Hematopoietic multipotent progenitor cell treated with erythropoietin and hydrocortisone succinate and interleukin-3 and kit ligand, for 6 days (in vitro differentiated cells): ENCODE measurements at places on chromosomes 12 and 14.
A peak's percentile ranks its signal among the peaks of the same experiment; 100 is the strongest.

DNA sequence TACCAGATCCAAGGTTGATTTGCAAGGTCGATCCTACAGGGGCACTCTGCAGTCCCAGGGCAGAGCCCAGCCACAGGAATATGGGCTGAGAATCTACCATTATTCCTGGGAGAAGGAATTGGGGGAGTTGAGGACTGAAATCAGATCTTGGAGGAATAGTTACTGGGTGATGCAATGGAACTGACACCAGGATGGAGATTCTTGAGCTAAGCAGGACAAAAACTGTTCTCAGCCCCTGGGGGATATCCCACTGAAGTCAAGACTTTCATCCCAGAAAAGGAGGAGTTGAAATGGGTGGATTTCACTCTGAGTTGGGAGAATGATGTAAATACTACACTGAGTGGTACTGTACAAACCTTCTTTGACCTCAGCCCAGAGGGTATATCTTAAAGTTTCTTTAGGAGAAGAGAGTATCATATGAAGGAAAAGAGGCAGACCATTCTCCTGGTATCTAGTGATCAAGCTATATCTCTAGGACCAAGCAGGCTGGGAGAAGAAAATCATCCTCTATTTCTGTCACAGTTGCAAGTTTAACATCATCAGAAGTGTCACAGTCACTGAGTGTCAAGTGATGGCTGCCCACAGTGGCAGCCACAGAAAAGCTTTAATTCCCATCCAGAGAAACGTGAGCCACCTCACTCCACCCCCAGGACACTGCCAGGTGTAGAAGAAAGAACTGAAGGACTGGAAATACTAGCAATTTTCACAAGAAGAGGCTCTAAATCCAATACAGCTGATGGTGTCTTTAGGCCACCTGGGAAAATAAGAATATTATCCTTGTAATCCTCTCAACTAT, 181.9 kb downstream of the NUAK1 start:
- no peak for DNase-seq

GRCh38 chr12:12821975-12822374, 8.8 kb downstream of the DDX47 start:
- DNase-seq, result no peak

GRCh38 chr12:80712866-80713265, 3.8 kb upstream of the MYF5 start:
- DNase-seq, result no peak

DNA sequence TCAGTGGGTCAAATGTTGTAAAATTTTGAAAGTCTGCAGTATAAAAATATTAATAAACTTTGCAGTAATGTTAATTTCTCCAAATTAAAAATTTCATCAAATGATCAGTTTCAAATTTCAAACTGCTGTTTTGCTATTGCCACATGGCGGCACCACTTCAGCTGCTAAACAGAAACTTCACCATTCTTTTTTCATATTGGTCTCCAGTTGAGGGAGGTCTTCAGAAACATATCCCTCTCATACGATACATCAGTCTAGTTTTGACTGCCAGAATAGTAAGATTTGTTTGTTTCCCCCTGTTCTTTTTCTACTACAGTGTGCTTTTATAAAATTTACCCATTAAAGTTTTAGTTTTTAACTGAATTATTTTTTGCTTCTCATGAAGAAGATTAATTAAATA, 4.2 kb upstream of the TRHDE start:
- no peak for DNase-seq

- DNase-seq, result no peak
Observed at GRCh38 chr14:60061371-60061770, 30.4 kb upstream of the PCNX4 start.

DNA sequence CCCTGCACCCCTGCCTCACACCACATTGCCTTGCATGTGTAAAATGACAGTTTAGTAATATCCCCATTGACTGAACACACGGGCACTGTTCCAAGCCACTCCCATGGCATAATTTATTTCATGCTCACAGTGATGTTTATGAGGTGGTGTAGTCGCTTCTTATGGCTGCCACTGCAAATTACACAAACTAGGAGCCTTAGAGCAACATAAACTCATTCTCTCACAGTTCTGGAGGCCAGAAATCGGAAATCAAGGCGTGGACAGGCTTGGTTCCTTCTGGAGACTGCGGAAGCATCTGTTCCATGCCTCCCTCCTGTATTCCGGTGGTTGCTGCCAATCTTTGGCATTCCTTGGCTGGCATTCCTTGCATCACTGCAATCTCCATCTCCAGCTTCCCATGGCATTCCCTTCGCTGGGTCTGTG, 97.3 kb downstream of the RIN3 start:
- no peak for DNase-seq

DNA sequence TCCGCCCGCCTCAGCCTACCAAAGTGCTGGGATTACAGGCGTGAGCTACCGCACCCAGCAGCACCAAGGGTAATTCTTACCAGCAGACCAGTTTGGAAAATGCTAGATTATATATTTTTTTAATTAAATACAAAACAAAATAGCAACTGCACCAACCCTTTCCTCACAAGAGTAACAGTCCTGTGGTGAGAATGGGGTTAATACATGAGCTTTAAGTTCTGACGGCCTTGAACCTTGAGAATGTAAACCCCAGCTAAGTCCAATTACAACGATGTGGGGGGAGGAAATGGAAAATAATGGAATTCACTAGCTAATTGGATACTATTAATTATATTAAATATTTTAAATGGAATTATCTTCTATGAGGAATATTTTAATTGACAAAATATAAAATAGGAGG, 82.3 kb downstream of the GTF2A1 start:
- DNase-seq, result no peak

GRCh38 chr12:31362115-31362758, 36.3 kb upstream of the SINHCAF start:
- peak; percentile 43 for DNase-seq

- no peak for DNase-seq
Observed at GRCh38 chr12:49227713-49228112, 37.2 kb upstream of the TUBA1C start.

DNA sequence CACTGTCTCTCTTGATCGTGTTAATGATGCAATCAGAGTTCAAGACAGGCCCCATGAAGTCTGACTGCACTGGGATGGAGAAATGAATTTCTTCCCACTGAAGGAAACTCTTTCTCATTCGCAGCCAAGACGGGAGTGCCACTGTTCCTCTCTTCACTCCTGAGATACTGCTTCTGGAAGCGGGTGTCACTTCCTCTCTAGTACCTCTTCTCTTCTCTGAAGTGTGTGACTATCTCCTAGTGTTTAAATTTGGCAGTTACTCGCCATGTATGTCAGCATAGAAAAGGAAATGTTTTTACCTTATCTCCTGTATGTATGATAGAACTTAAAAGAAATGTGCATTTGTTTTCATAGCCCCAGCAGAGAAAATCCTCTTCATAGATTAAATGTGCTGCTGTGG, 215.2 kb downstream of the ANO6 start:
- no peak for DNase-seq

DNA sequence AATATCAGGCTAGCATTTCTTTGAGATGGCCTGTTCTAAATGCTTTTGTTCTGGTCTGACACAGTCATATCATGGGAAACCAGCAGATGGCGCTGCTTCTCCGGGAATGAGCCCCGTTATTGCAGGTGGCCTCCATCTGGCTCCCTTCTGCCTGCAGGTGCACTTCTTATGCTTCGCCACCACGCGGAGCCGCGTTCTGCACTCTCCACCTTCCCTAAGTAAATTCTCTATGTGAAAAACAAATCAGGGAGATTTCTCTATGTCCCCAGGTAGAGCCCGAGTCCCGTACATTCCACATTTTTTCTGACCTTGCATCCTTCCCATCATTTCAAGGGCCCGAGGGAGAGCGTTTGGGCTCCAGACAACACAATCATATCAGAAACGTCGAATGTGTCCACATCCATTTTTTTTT, 26.2 kb downstream of the GLRX5 start:
- DNase-seq, result peak; percentile 94

GRCh38 chr12:41993283-41993682, 151.4 kb downstream of the GXYLT1 start:
- DNase-seq, result no peak

DNA sequence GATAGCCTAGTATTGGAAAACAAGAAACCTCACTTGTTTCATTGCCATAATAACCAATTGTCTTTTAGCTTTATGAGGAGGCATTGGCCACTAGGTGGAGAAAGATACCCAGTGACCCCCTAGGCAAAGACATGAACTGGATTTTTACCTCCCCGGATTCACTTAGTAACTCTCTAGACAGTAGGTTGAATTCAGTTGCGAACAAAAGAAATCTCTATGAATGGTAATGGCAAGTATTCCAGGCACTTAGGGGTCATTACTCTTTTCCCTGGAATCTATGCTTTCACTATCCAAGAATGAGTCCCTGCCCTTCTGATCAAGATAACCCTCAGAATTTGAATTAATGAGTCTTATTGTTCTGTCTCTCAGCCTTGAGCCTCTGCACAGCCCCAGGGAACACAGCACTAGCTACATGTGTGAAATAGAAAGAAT, 29.5 kb upstream of the RHOJ start:
- peak; percentile 47 for DNase-seq

DNA sequence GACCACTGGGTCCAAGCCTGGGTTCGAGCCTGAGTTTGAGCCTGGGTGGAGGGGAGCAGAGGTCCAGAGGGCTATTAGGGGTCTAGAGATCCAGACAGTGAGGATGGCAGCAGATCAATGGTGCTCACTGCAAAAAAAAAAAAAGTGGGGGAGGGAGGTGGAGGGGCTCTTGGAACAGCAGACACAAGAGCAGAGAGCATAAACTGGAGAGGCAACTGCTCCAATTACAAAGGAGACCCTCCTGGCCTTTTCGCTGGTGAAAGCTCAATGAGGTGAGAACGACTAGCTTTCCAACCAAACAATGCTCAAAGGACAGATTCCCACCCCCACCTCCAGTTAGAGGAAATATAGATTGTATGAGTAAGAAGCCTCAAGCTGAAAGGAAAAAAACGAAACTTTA, 124.2 kb upstream of the TSPAN8 start:
- DNase-seq, result no peak

DNA sequence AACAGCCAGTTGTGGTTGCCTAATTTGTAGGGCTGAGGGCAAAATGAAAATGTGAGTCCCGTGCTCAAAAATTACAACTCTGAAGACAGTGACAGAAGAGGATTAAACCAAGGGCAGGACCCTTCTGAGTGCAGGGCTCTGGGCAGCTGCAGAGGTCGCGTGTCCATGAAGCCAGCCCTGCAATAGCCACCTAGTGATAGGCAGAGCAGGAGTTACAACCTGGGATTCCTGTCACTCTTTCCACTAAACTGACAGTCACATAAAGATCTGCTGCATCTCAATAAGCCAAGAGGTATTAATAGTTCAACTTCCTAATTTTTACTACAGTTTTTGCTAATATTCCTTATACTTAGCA, 94.1 kb downstream of the SLC2A13 start:
- DNase-seq, result no peak

DNA sequence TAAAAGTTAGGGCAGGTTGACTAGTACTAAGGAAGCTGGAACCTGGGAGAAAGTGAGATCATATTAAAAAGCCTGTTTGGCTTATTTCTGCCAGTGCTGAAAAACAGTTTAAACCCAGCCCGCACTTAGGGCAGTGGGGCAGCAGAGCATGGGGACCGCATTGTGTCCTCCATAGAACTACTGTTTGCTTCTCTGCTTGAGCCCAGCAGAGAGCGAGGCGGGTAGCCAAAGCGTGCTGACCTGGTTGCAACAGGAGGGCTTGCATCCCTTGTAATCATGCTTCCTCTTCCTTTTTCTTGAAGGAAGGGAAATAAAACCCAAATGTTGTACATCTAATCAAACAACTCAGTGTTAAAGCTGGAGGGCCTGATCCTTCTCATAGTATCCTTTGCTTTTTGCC, 82.5 kb upstream of the HOXC13 start:
- DNase-seq, result no peak

DNA sequence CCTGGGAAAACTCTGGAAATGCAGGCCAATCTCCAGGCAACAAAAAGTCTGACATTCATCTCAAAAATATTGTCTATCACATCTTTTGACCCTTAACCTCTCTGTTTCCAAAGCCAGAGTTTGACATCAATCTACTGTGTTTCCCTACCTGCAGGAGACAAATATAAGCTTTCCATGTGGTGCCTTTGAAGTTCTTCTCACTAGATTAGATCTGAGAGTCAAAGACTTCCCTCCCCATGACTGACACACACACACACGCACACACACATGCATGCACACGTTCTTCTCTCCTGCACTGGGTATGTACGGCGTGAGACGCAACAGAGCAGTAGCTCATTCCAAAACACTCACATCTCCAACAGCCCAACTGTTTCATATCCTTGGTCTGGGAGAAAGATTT, 8.1 kb upstream of the ITPR2 start:
- no peak for DNase-seq

- DNase-seq, result no peak
Observed at GRCh38 chr14:57420986-57421385, 30.6 kb downstream of the NAA30 start.

DNA sequence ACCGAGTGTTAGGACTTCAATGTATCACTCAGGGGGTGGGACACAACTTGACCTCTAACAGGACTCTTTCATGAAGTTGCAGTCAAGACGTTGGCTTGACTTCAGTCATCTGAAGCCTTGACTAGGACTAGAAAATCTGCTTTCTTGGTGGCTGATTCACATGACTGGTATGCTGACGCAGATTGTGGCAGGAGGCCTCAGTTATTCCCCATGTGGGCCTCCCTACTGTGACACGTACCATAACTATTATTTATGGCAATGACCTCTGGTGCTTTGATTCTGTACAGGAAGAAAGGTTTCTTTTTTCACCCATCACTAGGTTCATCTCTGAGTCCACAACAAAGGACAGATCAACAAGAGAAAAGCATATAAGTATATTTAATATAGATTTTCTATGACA, 270.4 kb downstream of the NEDD1 start:
- DNase-seq, result no peak

DNA sequence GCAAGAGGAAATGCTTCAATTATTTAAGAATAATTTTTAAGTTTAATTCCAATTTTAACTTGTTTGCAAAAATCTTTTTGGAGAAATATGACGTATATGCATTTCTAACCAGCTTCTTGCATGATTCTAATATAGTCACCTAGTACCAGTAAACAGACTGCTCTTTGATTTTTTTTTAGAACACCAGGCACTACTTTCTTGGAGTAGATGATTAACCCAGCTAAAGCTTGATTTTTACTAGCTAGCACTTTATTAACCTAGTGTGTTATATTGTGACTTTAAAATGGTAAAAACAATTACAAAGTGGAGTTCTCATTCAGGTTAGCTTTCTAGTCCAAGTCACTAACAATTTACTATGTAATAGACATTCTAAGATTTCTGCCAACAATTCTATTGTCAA, 32.6 kb upstream of the FGD4 start:
- no peak for DNase-seq

DNA sequence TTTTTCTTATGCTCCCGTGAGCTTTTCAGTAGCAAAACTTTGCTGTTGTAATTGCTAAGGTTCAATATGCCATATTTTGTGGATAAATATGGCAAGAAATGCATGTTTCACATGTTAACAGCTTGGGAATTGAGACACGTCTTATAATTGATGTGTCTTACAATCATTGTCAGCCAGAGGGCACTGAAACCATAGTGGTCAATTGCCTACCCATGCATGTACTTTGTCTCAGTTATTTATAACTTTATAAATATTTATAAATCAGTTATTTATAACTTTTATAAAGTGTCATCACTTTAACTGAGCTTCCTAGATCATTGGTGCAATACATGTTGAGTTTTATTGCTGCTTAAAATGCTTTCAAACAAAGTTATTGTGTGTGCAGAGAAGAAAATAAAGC, 82.0 kb downstream of the CATSPERB start:
- peak; percentile 46 for DNase-seq

- no peak for DNase-seq
Observed at GRCh38 chr12:111344254-111344875, 24.5 kb downstream of the PHETA1 start.

- no peak for DNase-seq
Observed at GRCh38 chr14:50725761-50726160, 57.7 kb upstream of the SAV1 start.
